ENCODE measurements at places on chromosomes 11 and 22.

DNA sequence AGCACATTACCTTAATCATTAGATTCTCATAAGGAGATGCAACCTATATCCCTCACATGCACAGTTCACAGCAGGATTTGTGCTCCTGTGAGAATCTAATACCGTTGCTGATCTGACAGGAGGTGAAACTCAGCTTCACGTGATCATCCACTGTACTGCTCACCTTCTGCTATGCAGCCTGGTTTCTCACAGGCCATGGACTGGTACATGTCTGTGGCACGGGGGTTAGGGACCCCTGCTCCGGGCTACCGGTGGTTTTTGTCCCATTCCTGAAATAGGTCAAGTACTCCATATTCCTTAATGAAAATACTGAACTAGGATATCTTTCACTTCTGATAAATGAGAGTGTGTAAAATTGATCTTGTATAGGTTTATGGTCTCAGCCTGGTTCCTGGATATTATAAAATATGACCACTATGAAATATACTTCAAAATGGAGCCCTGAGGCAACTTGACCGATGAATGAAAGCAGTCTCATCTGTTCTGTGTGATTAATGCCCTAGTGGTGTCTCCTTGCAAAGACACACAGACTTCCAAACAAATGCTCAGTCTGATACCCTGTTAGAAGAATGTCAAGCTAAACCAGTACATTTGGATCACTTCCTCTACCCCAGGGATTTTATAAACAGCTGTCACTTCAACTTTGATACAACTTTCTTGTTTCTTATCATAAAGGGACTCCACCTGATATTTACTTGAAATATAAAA is 492.9 kb upstream of the ANO3 start:
- DNase-seq = no peak

GRCh38 chr11:36156817-36157519 is 132.3 kb downstream of the COMMD9 start:
- DNase-seq = no peak

DNA sequence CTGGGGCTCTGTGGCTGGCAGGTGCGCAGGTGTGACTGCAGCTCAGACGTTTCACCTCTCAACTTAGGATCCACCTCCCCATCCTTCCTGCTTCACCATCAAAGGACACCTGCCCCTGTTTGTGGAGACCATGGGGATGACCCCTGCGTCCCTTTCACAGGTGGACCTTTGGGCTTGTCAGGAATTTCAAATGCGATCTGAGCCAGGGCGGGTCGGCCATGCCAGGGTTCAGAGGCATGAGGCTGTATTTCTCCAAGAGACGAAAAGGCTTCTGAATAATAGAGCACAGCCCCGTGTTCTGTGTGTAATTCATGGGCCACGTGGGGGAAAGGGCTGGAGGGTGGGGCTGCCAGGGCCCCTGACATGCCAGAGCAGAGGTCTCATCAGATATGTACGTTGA is 668.0 kb downstream of the BRD1 start:
- no peak for DNase-seq

DNA sequence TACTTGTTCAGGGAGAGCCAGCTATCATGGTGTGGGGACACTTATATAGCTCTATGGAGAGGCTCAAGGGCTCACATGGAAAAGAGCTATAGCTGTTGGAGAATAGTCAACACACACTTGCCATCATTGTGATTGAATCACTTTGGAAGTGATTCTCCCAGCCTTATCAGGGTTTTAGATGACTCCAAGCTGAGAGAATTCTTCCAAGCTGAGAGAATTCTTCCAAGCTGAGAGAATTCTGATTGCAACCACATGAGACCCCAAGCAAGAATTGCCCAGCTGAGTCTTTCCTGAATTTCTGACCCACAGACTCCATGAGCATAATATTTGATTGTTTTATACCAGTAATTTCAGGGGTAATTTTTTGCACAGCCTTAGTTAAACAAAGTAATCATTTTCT is 1318.3 kb upstream of the RAG2 start:
- DNase-seq = no peak

DNA sequence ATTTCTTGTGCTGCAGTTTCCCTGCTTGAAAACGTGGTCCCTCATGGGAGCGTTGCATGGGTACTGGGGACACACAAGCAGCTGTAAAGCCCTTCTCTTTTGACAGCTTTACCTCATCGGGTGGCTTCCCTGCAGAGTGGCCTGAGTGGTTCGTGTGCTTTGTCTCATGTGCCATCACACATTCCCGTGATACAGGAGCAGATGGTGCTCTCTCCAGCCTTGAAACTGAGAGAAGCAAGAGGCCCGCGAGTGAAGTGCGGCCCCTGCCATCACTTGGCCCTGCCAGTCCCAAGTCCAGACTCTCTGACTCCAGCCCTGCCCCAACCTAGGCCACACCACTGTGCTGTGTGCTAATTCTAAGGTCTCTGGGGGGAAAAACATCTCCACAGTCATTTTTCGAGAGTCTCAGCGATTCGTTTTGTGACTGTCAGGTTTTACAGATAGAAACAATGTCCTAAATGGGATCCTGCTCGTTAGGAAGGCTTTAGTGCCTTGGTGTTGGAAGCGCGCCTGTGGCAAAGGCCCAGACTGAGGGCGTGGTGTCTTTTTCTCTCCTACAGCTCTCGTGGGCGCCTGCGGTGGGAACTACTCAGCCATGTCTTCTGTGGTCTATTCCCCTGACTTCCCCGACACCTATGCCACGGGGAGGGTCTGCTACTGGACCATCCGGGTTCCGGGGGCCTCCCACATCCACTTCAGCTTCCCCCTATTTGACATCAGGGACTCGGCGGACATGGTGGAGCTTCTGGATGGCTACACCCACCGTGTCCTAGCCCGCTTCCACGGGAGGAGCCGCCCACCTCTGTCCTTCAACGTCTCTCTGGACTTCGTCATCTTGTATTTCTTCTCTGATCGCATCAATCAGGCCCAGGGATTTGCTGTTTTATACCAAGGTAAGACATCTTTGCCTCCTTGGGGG is 64.2 kb downstream of the KREMEN1 start:
- no peak for DNase-seq

DNA sequence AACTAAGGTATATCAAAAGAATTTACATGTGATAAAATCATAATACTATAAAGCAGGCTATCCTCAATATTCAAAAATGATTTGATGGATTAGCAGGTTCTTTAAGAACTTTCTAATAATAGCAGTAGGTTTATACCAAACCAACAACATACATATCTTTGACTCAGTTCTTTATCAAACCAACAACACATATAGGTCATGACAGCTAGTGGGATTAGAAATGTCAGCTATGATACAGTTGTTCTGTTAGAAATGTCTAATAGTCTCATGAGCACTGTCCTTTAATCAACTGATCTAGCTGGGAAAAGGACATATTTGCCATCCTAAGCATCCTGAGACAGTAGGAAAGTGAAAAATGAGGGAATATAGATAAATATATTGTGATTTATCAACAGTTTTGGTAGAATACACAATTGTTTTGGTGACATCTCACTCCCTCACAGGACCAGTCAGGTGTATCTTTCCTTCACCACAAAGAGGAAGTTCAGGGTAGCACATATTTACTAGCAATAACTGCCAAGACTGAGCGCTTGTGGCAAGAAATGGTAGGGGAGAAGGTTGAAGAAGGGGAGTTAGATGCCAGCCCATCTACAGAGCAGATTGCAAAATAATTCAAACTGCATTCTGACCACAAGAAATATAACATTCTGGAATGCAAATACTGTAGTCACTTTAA is 90.8 kb upstream of the APOA1 start:
- DNase-seq = no peak

DNA sequence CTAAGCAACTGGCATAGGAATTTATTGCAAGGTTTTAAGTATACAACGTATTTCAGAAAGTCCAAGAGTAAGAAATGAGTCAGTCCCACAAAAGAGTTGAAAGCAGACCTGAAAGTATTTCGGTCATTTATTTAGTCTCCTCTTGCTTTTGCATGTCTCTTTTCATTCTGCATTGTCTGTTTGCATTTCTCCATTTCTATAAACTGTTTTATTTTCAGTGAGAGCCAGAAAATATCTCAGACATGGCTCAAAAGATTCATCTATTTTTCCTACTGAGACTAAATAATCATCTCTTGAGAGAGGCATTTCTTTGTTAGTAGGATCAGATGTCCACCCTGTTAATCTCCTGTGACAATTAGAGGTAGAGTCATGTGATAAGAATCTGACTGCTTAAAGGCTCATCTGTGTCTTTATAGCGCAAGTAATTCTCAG is 219.1 kb upstream of the CCDC179 start:
- DNase-seq = no peak

DNA sequence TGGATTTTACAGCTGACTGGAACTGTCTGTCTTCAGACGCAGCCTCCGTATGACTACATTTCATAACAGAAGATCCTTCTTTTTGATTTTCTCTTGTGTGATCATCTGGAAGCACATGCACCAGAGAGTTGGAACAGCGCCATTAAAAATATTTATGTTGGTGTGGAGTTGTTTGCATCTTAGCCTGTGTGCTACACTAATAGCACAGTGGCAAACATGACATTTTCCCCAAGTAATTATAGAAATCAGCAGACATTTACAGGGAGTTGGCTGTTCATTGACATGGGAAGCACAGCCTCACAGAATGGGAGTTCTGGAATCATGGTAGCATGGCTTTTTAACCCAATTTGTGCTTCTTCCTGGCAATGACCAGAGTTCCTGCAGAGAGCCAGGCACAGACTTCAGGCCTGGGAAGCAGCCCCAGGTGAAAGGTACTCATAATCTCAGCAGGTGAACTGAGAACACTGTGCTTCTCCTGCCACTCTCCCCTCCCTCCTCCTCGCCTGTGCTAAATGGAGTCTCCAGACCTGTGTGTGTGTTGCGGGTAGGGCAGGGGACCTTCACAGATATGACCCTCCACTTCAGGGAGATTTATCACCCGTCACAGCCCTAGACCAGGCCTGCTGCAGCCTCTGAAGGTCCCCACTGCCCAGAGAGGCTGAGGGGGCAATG is 82.8 kb upstream of the PLET1 start:
- no peak for DNase-seq

DNA sequence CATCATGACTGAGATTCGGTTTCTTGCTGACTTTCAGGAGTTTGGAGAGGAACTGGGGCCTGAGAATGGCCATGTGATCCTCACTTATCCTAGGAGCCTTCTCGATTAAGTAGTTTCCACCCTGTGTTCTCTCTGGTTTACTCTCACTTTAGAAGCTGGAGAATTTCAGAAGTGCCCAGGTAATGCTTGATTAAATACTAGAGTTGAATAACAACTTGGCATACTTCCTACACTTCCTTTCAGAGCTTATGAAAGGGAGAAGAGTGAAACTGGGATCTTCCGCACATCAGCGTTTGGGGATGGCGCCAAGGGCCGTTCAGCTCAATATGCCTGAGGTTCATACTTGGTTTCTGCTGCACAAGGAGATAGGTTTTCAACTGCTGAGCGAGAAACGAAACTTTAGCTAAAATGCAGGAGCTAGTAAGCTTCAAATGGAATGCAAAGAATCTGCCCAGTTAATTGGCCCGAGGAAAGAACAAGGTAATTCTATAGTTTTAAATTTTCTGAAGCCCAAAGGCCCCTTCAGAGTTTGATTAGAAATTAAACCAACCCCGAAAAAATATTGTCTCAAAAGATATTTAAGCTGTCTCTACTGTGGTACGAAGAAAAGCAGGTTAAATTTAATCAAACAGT is 823 bp upstream of the MUC15 start:
- DNase-seq = no peak

- DNase-seq = no peak
These were observed 4.4 kb downstream of the SUSD2 start for GRCh38 chr22:24185501-24186351.

GRCh38 chr11:65426839-65427690 is 4.5 kb downstream of the NEAT1 start:
- DNase-seq = peak; percentile 68

- no peak for DNase-seq
These were observed 774 bp upstream of the MRGPRG start for GRCh38 chr11:3219281-3219892.

GRCh38 chr11:68002938-68003845 is 705 bp downstream of the UNC93B1 start:
- no peak for DNase-seq

- DNase-seq = peak; percentile 74
These were observed 71.3 kb downstream of the PPP2R1B start for GRCh38 chr11:111694851-111695250.

GRCh38 chr11:116352881-116353280 is 419.9 kb downstream of the BUD13 start:
- no peak for DNase-seq

DNA sequence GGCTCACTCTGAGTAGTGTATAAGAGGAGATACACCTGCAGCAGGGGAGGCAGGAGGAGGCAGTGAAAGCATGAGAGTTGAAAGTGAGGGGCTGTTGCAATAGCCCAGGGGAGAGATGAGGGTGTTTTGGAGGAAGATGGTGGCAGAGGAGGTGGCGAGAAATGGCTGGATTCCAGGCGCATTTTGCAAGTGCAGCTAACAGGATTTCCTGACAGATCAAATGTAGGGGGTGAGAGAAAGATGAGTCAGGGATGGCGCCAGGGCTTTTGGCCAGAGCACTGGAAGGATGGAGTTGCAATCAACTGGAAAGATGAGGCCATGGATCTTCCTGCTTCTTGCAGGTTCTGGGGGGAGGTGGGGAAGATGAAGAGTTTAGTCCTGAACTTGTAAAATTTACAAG is 16.8 kb upstream of the TSPAN18 start:
- no peak for DNase-seq

DNA sequence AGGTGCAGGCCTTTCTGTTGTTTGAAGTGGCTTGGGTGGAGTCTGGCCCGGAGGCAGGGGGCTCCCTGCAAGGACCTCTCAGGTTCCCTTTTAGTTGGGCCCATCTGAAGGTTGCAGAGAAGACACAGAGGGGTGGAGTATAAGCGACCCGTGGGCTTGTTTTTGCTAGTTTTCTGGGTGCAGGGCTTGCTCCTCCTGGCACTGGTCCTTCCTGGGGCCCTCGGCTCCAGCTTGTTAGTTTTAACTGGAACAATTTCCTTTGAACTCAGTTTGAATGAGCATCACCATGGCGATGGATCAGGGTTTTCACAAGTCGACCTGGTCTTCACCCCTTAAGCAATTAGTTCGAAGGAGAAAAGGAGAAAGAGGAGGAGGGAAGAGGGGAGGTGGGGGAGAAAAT is 28.5 kb upstream of the OAF start:
- DNase-seq = no peak

DNA sequence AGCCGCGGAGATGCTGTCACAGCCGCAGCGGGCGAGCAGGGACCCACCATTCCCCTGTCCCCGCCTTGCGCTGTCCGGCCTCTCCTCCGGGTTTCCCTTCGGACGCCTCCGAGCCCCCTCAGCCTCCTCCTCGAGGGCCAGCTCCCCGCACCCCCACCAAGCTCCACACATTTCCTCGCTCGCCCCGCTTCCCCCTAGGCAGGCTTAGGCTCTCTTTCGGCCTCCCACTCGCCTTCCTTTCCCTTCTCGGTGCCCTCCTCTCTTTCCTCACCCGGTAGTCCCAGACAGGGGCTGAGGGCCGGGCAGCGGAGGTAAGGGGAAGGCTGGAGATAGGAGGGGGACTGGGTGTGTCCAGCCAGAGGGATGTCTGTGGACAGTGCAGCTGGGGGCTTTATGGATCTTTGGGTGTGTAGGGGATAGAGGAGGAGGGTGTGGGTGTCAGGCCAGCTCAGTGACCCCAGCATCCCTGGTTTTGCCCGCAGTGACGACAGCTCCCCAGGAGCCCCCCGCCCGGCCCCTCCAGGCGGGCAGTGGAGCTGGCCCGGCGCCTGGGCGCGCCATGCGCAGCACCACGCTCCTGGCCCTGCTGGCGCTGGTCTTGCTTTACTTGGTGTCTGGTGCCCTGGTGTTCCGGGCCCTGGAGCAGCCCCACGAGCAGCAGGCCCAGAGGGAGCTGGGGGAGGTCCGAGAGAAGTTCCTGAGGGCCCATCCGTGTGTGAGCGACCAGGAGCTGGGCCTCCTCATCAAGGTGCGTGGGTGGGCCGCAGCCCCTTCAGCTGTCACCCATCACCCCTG is 1.6 kb downstream of the KCNK4 start:
- DNase-seq = no peak
